KBM-7 (cell line): ENCODE measurements at places on chromosomes 5 and 9.
A peak's percentile ranks its signal among the peaks of the same experiment; 100 is the strongest.

DNA sequence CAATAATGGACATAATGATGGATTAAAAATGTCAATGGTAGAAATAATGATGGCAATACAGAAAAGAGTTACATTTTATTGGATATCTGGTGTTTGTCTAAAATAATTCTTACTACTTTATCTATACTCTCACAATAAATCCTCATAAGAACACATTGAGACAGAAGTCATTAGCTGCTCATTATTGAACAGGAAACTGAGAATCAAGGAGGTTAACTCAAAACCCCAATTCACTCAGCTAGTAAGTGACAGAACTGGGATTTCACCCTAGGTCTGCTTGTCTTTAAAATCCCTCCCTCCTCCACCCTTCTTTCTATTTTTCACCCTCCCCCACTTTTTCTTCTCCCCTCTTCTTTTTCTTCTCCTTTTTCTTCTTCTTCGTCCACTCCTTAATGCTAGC, 285.8 kb upstream of the TNC start:
- DNase-seq = no peak

- no peak for DNase-seq
These were observed 7.1 kb upstream of the CFAP90 start for GRCh38 chr5:7857926-7858632.

GRCh38 chr5:135655468-135655815, 76.7 kb upstream of the CXCL14 start:
- no peak for DNase-seq

DNA sequence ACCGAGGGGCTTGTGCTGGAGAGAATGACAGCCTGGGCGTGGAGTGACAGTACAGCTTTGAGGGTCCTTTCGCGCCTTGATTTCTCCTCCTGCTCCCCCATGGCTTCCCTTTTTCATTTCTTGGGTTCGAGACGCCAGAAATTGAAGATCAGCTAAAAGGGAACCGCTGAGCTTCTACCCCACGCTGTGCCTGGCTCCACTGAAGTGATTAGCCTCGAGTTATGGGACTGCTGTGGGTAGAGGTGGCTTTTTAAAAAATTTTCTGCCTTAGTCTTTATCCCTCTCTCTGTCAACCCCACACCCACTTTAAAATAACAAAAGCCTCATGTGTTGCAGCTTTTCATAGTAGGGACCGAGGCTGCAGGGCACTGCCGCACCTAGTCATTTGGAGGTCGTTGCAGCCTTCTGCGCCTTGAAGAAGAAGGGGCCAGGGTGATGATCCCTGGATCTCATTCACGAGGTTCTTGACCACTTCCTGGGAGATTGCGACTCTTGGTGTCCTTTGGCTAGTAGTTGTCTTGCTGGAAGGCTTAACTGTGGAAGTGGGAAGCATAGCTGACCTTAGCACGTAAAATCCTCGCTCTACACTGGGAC, 603 bp downstream of the PPIP5K2 start:
- no peak for DNase-seq

- no peak for DNase-seq
These were observed 299.3 kb downstream of the ENC1 start for GRCh38 chr5:74341221-74341620.

DNA sequence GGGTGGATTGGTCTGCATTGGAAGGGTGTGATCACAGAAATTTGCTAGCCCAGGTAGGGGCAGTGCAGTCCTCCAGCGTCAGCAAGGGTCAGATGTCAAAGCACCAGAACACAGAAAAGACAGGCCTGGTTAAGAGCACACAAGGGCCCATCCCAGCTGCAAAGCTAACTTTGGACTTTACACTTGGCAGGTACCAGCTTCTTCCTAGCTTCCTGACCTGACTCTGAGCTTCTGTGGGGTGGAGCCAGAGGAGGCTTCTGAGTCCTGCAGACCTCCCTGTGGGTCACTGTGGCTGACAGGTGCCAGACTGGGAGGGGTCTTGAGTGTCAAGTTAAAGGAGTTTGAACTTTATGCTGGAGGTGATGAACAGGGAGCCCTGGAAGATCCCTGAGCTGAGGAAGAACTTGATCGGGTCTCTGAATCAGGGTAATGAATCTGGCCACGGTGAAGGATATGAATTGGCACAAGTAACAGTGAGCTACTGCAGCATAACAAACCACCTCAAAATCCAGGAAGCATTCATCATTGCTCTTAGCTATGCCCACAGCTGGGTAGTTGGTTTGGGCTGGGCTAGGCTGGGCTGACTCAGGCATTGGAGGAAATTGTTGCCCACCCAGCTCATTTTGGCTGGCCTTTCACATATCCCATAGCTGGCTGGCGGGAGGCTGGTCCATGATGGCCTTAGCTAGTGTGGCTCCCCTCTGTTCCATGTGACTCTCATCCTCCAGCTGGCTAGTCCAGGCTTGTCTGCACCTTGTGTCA, 63.4 kb downstream of the BARX1 start:
- no peak for DNase-seq

DNA sequence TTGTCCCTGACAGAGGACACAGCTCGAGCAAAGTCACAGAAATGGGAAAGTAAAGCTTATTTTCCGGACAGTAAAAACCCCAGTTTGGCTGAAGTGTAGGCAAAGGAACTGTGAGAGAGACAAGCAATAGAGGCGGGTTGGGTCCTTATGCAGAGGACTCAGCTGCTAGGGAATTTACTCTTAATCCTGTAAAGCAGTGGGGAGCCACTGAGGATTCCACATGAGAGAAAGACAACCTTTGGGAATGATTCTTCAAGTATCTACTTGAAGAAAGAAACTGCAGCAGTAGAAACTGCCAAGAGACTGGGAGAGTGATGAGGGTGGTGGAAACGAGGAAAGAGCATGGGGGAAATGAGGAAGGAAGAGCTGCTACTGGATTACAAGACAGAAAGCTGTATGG, 20.2 kb downstream of the ASTN2 start:
- DNase-seq = no peak

DNA sequence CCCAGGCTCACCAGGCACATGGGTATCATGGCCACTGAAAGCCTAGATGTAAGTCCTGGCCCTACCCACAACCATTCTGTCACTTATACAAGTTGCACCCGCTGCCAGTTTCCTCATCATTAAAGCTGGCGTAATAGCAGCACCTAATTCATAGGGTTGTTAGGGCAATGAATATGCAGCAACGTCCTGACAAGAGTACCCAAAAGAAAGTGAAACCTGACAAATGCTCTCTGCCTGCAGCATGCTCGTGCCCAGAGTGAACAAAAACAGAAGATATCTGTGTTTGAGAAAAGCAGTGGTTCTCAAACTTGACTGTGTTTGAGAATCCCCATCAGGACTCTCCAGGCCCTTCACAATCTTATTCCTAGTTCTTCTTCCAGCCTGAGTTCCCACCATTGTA, 632.4 kb downstream of the SEMA5A start:
- no peak for DNase-seq

GRCh38 chr5:141567513-141568117, 51.2 kb downstream of the DIAPH1 start:
- DNase-seq = peak; percentile 38

GRCh38 chr5:106876665-106877194, 794.0 kb downstream of the EFNA5 start:
- peak; percentile 35 for DNase-seq

- peak; percentile 12 for DNase-seq
These were observed 101.0 kb downstream of the TMEM232 start for GRCh38 chr5:110625376-110625999.

- no peak for DNase-seq
These were observed 216.9 kb downstream of the ARRDC3 start for GRCh38 chr5:91166059-91166807.

GRCh38 chr9:35079041-35079425, 709 bp downstream of the FANCG start:
- no peak for DNase-seq

- no peak for DNase-seq
These were observed 16.5 kb downstream of the BHMT2 start for GRCh38 chr5:79086116-79086515.

DNA sequence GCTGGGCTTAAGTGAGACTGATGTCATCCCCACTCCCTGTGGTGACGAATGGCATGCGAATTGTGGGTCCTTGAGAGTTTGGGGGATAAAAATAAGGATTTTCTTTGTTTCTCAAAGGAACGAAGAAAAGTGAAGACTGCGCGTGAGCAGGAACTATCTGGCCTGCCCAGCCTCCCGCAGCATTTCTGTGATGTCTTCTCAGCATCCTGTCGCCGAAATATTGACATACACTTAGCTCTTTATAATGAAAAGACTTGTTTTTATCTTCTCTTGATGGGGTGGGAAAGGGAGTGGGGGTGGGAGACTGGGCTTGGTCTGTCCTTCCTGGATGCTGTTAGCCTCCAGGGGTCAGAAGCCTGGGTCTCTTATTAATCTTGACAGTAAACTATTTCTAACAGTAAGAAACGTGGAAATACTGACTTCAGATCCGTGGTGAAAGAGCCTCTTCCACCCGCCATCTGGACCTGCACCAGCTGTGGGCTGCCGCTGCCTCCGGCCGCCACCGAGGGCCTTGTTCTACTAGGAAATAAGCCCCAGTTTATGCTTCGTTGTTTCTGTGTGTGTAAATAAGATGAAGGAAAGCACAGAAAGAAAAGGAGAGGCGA, 239.6 kb downstream of the FANCC start:
- no peak for DNase-seq

GRCh38 chr9:36011379-36011778, 25.3 kb upstream of the RECK start:
- DNase-seq = no peak

DNA sequence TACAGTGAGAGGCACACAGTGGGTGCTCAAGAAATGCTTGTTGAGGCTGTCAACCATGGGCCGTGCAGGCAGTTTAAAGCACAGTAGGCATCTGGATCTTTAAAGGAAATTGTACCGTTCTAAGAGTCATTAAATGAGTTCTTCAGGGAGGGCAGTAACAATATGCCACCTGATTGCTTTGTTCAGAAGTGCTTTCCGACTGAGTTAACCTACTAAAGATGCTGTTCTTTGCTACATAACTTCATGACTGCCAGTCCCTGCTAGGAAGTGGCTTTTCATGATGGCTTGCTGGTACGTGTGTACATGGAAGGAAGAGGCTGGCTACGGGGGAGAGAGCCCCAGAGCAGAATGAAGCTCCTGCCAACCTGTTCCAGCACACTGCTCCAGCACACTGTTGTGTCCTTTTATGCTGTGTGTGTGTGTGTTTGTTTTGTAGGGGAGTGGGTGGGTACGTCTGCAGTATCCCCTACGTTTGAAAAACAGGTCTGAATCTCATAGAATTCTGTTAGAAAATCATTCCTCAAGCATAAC, 41.9 kb upstream of the PPP2R2B start:
- no peak for DNase-seq

DNA sequence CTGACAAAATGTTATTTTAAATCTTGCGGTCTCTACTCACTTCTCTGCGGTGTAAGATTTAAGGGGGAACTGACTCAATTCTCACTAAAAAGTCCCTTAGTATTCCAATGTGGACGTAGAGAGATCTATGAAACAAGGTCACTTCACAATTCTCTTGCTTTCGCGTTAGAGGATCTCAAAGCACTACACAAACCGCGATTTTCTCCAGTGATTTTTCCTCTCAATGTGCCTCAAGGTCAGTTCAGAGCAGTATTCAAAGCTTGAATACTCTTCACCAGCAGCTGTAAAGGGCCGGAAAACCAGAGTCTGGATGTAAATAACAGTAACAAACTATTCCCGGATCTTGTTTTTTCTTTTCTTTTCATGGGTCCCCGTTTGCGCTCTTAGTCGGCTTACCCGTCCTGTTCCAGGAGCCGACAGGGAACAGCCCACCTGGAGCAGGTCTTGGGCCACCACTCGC, 128.2 kb downstream of the TMEM161B start:
- no peak for DNase-seq

GRCh38 chr9:99445371-99445891, 223.3 kb downstream of the SEC61B start:
- DNase-seq = no peak

DNA sequence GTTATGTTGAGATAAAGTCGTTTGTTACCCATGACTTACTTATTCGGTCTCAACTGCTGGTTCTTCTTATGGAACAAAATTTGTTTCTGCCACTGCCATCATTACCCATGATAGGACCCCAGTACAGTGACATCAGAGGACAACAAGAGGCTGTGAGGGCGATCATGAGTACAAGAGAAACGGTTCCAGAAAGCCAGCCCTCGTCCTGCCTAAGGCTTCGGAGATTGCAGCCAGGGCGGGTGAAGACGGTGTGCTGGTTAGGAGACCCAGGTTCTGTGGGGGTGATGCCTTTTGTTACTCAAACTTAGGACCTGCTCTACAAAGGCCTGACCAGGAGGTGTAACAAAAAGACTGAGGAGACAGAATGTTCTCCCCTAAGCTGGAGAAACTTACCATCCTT, 10.9 kb downstream of the FYB1 start:
- no peak for DNase-seq

- no peak for DNase-seq
These were observed 21.5 kb downstream of the FAM151B start for GRCh38 chr5:80509362-80509761.
